Naive thymus-derived CD8-positive, alpha-beta T cell (primary cell): ENCODE measurements at places on chromosomes 1 and 21.

GRCh38 chr1:44962729-44963128 lies 23.7 kb downstream of the EIF2B3 start:
- H3K36me3 ChIP-seq, result peaks cover 43% of the 10 kb centered on the region
- no peak overlapping the region for H3K27ac ChIP-seq
- no peaks in the 10 kb centered on the region for H3K4me1 ChIP-seq
- H3K27me3 ChIP-seq, result no peaks in the 10 kb centered on the region
- DNase-seq, result no peak
- H3K4me3 ChIP-seq, result no peak overlapping the region

- H3K27me3 ChIP-seq, result peaks cover 3% of the 10 kb centered on the region
- no peak overlapping the region for H3K4me3 ChIP-seq
- no peaks in the 10 kb centered on the region for H3K36me3 ChIP-seq
- H3K27ac ChIP-seq, result no peak overlapping the region
- no peak for DNase-seq
These were observed 16.3 kb downstream of the SGIP1 start for GRCh38 chr1:66550243-66550642.

DNA sequence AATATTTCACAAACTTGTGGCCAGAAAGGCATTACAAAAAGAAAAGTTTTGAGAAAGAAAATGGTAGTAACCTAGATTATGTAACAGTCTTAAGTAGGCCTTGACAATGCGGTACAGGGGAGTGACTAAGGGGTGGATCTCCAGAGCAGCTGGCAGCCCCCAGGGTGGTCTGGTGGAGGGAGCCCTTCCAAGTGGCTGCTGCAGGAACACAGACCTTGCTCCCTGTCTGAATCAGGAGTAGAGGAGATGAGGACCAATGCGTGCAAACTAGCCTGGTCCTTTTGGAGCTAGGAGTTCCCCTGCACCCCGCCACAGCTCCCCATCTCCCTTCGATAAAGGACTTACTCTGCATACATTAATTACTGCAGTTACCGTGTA lies 189.0 kb downstream of the NFIA start:
- H3K4me1 ChIP-seq, result no peaks in the 10 kb centered on the region
- H3K4me3 ChIP-seq, result no peak overlapping the region
- DNase-seq, result no peak
- H3K36me3 ChIP-seq, result no peaks in the 10 kb centered on the region

- H3K4me1 ChIP-seq, result peaks cover 12% of the 10 kb centered on the region
- DNase-seq, result no peak
- no peak overlapping the region for H3K27ac ChIP-seq
These were observed 10.9 kb upstream of the CD5L start for GRCh38 chr1:157852476-157852875.

DNA sequence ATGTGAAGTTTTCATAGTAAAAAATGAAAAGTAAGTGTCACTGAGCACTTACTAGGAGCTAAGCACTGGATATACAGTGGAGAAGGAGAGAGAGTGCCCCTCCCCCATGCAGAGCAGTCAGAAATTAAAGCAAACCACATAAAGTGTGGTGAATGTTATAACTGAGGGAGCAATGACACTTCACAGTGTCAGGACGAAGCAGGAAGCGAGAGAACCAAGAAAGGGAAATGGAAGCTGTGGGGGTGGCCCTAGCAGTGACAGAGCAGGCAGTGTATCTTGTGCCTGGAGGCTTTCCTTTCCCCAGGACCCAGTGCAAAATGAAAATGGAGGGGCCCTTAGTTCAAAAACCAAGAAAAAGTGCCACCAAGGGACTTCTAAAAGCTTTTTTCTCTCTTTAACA lies 21.5 kb upstream of the RCAN3 start:
- H3K4me1 ChIP-seq, result peaks cover 23% of the 10 kb centered on the region
- H3K36me3 ChIP-seq, result no peaks in the 10 kb centered on the region
- H3K27ac ChIP-seq, result peak overlapping the region; percentile 99
- peak; percentile 76 for DNase-seq
- H3K27me3 ChIP-seq, result no peaks in the 10 kb centered on the region
